ENCODE measurements at places on chromosomes 5 and 9. TPM values are rescaled to one million over a fixed set of nuclear protein-coding genes. Genes with fewer than 3 reads are reported as not detected.

DNA sequence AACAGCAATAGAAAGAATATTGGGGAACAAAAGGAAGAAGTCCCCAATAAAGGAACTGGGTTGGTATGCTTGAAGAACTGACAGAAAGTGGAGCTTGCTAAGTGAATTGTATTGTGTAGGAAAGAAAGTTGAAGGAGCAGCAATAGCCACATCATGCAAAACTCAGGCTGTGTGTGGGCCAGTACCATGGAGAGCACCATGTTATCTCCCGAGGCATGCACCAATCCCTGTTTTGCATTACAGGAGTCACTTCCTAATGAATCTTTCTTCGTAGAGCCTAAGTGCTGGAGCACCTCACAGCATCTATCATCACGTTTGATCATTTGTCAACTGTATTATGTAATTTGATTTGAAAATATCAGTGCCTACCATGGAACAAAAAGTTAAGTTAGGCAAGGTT, 137.7 kb upstream of the NMUR2 start:
- H3K36me3 ChIP-seq = no peaks in the 10 kb centered on the region
- no peak overlapping the region for H3K4me3 ChIP-seq
- H3K27ac ChIP-seq = no peak overlapping the region
- no peaks in the 10 kb centered on the region for H3K4me1 ChIP-seq
- H3K27me3 ChIP-seq = peaks cover 34% of the 10 kb centered on the region

- H3K27ac ChIP-seq = peak overlapping the region; percentile 96
- no peaks in the 10 kb centered on the region for H3K4me1 ChIP-seq
- H3K27me3 ChIP-seq = no peaks in the 10 kb centered on the region
- H3K4me3 ChIP-seq = no peak overlapping the region
These were observed 71.3 kb upstream of the OTULINL start for GRCh38 chr5:14510156-14510734.

The PFN3 gene
- not detected for total RNA-seq

The ABLIM3 gene
- total RNA-seq = 2.4 TPM

GRCh38 chr5:14220642-14221041, 77.5 kb downstream of the TRIO start:
- H3K4me3 ChIP-seq = no peak overlapping the region
- H3K27ac ChIP-seq = no peak overlapping the region
- H3K36me3 ChIP-seq = no peaks in the 10 kb centered on the region

- peaks cover 54% of the 10 kb centered on the region for H3K36me3 ChIP-seq
- H3K4me1 ChIP-seq = peaks cover 7% of the 10 kb centered on the region
These were observed 48.6 kb downstream of the NR2F1-AS1 start for GRCh38 chr5:93532370-93532769.

The ANKRD34B gene
- 0.05 TPM for total RNA-seq

- no peaks in the 10 kb centered on the region for H3K36me3 ChIP-seq
- H3K4me3 ChIP-seq = no peak overlapping the region
- H3K27ac ChIP-seq = no peak overlapping the region
- DNase-seq = no peak
- no peaks in the 10 kb centered on the region for H3K4me1 ChIP-seq
- no peaks in the 10 kb centered on the region for H3K27me3 ChIP-seq
These were observed 169.1 kb upstream of the CDH18 start for GRCh38 chr5:20157089-20157488.

The BRINP1 gene
- 0.86 TPM for total RNA-seq

All from neural crest cell (in vitro differentiated cells).